Ecto neural progenitor cell (in vitro differentiated cells): ENCODE measurements at places on chromosomes 1 and 21.

DNA sequence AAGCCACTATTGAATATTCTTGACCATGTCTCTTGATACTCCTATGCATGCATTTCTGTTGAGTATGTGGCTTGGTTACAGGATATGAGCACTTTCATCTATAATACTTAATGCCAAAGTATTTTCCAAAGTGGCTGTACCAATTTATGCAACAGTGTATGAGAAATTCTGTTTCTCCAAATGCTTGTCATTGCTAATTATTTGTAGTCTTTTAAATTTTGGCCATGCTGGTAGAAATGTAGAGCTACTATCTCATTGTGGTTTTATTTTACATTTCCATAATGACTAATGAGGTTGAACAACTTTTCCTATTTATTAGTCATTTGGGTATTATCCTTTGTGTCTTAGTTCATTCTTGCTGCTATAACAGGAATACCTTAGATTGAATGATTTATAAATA lies 71.4 kb upstream of the TSPAN2 start:
- DNase-seq, result no peak

- no peak for DNase-seq
Observed at GRCh38 chr1:116820369-116820768, 66.1 kb downstream of the CD2 start.

DNA sequence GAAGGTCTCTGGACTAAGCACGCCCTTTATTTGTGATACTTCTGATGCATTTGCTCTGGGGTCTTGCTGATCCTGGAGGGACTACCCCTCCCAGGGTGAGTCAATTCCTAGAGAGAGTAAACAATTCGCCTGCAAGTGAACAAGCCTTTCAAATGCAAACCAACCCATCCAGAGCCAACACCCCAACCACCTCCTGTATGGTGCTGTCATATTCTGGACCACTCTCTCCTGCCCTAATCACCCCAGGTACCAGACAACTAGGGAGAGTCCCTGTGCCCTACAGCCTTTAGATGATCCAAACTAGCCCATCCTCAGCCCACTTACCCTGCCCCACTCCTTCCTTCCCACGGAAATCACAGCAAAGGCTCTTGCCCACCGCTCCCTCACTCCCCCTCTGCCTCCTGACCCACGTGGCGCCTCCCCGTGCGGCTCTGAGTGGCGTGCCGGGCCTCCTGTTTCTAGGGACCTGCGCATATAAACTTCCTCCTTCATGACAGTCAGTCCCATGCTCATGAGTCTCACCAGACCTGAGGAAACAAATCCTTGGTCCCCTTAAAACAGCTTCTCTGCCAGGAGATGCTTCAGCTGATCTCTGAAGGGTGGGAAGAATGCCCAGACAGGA lies 37.2 kb downstream of the ACTA1 start:
- DNase-seq, result no peak

DNA sequence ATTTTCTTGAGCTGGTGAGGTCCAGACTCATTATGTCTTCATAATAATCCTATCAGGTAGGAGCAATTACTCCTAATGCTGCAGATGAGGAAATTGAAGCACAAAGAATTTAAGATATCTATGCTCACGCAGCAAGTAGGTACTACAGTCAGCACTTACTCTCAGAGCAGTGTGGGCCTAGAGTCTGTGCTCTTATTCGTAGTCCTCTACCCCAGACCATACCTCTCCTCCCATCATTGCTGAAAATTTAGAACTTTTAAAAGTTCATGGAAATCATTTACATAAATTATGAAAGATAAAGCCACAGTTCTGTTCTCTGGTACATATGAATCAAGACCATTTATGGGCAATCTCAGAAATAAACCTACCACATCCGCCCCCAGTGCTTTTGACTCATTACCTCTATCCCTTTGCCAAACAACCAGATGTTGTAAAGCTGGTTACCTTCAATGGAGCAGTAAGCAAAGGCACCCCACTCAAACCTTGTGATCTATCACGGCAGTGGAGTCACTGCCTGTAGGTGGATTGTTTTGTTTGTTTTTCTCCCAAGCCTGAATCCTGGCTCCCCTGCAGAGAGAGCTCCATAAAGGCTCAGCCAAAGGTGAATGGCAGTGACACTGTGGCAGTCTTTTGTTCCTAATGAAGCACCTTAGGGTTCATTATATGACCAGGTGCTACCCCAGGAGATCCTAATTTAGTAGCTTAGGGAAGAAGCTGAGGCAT lies 20.9 kb upstream of the MAN1A2 start:
- no peak for DNase-seq

GRCh38 chr1:224732377-224733026 lies 116.4 kb downstream of the CNIH3 start:
- DNase-seq, result no peak

DNA sequence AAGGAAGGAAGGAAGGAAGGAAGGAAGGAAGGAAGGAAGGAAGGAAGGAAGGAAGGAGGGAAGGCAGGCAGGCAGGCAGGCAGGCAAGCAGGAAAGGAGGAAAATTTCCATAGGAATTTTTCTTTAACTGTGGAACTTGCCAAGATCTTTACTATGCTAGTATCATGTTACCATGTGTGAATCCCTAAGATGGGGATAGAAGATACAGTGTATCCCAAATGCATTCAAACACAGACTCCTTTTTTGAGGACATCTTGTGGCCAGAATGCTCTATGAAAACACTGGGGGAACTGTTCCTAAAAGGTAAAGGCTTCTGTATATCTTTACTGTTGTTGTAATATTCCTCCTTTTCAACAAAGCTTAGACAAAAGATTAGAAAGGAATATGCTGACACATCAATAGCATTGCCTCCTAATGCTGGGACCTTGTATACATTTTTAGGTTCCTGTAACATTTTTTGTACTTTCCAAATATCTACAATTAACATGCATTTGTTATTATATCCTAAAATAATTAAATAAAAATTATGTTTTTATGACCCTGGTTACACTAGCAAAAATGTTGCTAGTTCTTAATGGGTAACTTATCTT lies 20.6 kb downstream of the CCDC190 start:
- no peak for DNase-seq

- DNase-seq, result no peak
Observed at GRCh38 chr1:100035214-100035613, 65.4 kb downstream of the SLC35A3 start.

- no peak for DNase-seq
Observed at GRCh38 chr1:104636581-104636980, 886.9 kb downstream of the AMY1C start.

- DNase-seq, result no peak
Observed at GRCh38 chr1:13643017-13643416, 57.0 kb upstream of the PRDM2 start.

DNA sequence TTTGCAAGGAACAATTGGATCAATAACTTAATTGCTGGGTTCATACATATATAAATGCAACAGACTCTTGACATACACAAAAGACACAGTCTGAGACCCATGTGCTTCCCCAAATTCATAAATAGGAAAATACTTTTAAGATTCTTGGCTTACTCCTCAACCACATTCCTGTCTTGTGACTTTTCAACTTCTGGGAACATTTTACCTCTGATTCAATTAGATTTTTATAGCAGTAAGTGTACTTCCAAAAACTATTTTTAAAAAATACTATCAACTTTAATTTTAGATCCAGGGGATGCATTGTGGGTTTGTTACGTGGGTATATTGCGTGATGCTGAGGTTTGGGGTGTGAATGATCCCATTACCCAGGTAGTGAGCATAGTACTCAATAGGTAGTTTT lies 406.7 kb downstream of the RPS6KC1 start:
- no peak for DNase-seq

DNA sequence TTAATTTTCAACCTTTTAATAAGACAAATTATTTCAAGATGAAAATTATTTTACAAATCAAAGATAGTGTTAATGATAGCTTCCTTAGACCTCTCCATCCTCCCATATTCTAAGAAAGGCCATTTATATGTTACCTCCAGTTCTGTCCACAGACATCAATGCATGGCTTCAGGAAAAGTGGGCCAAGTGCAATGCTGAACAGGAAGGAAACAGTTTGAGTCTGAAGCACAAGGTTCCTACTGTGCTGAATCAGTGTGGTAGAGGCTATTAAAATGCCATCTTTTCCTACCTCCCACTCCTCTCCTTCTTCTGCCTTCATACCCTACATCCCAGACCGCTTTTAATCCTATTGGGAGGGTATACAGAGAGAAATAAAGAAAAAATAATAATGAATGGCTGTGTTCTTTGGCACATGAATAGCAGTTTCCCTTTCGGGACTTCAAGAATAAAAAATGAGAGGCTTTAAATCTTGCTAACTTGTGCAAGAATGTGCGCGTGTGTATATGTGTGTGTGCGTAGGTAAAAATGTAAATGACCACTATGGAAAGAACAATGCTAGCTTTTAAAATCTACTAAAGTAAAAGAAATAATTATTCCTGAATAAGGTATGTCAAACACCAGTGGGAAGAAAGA lies 62.6 kb upstream of the C1orf105 start:
- DNase-seq, result no peak

DNA sequence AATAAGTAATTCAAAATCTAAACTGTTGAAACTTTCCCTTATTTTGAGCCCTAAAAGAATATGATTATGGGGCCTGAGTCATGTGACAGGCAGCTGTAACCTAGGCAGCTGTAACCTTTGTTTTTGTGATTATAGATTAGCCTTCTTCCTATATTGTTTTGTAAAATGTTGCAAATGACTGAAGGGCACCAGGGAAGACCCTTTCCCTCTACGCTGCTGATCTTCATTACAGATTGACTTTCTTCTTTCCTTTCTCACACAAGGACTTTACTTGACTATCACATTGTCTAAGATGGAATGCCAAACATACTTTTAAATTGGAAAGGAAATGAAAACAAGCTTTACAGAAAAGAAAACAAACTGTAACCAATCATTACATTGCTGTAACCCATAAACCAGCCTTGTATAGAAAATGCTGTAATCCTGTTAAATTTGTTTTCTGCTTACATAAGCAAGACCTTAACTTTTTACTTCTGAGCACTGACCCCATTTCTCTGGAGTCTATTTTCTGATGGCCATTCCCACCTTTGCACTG lies 242.2 kb downstream of the RGS7 start:
- no peak for DNase-seq

- no peak for DNase-seq
Observed at GRCh38 chr1:236345728-236346127, 48.4 kb upstream of the EDARADD start.
